ENCODE measurements at places on chromosomes 5 and 9.

DNA sequence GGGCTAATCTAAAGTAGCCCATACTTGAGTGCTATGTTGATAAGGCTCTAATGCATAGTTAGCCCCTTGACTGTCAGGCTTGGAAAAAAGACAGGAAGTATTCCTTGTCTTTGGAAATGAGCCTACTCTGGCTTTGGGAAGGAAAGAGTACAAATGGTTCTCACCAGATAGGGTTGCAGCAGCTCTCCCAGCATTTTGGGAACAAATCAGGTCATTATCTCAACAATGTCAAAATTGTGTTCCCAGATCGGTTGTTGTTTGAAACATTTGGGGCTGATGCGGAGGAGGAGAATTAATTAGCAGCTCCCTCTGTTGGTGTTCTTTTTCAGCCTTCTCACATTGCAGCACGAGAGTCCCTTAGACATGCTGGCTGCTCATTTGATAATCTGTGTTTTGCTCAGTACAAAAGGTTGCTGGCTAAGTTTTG is 294.7 kb upstream of the DMRT1 start:
- DNase-seq: peak; percentile 81

- DNase-seq: no peak
Observed at GRCh38 chr9:77988630-77989029, 43.0 kb downstream of the GNAQ start.

- DNase-seq: no peak
Observed at GRCh38 chr9:130138791-130139190, 33.4 kb upstream of the NCS1 start.

DNA sequence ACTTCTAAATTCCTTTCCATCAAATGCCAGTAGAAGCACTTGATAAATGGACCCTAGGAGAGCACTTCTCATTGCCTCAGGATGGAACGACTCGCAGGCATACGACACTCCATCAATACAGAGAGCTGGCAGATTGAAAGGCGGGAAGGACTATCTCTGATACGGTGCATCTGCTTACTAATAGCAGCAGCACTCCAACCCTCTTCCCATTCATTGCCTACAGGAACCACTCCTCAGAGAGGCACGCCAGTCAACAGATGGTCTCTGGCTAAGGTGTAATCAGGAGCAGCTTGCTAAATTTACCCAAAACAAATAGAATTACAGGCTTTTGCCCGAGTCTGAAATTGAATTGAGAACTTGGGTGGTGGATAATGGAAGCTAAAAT is 168.1 kb downstream of the EFNA5 start:
- no peak for DNase-seq

DNA sequence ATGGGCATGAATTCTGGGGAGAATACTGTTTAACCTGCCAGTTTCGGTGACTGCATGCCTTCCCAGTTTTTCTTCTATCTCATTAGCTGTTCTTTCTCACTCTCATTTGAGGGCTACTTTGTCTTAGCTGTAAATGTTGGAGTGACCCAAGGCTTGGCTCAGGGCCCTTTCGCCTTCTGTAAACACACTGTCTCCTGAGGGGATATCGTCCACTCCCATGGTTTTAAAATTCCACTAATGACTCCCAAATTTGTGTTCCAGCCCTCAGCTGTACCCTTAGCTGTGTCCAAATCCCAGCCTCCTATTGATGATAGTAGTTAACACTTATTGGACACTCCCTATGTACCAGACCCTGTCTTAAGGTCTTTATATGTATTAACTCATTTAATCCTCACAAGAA is 14.1 kb upstream of the RNF145 start:
- DNase-seq: no peak

GRCh38 chr9:114953959-114954358 is 23.6 kb upstream of the TNFSF8 start:
- DNase-seq: no peak

DNA sequence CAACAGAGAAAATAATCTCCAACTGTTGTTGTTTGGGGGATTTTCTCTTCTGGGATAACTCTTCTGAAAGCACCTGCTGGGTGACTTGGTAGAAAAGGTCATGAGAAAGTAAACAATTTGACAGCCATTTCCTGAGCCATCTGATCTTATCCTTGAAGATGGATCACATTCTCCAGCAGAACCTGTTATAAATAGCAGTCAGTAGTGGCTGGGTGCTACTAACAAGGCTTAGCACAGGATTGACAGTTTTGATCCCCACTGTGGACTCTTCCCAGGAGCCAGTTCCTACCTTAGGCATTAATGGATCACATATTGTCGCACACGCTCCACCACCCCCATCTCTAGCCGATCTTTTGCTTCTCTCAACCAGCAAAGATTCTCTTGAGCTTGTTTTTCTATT is 220.2 kb downstream of the PLK2 start:
- no peak for DNase-seq

GRCh38 chr5:145833631-145834200 is 1.4 kb downstream of the PRELID2 start:
- no peak for DNase-seq

GRCh38 chr5:181042036-181042713 is 2.1 kb downstream of the BTNL9 start:
- no peak for DNase-seq

DNA sequence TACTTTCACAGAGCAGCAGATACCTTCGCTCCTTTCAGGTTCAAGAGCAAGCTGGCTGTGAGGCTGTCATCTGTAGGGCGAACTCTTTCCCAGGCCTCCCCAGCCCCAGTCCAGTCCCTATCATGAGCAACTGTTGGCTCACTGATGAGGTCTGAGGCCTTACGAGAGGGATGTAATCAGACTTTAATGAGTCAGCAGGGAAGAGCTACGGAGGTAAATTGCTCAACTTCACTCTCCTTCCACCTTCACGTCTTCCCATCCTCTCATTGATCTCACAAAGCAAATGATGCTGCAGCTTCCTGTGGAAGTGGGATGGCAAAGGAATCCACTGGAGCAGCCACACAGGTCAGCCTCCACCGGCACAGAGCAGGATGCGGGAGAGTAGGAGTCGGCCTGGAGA is 130.7 kb upstream of the TBCA start:
- DNase-seq: no peak

DNA sequence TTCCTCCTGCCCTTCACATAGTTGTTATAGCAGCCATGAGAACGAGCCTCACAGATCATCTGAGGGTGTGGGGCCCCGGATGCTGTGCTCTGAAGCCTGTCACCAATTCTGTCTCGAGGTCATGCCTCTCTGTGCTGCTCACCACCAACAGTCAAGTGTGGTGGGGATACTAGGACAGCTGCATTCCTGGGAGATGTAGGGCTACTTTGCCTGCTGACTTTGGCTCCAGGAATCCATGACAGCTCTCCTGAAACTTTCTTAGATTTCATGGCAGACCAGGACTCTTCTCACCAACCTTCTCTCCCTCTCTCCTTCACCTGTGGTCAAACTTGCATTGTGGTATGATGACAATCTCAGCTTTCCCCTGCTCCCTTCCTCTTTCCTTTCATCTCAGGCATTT is 395.9 kb downstream of the PSAT1 start:
- DNase-seq: no peak

DNA sequence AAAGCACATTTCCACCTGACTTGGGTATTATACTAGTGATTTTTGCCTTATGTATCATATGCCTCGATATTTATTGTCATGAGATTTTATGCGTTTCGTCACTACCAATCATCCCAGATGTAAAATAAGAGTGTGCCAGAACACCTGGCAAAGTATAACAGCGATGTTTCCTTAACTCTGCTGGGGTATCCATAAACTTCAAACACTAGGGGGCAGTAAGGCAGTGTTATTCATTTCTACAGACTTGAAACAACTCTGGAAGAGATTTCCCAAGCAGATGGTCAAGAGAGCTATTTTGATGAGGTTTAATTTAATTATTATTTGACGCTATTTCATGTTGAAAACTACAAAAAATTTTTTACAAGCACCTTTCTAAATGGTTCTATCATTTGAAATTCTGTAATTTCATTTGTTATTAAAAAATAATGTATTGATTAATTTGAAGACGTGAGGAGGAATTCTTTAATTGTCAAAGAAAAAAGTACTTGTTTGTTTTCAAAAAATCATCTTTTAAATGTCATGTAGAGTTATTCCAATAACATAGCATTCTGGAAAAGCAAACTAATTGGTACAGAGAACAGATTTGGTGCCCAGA is 388.5 kb upstream of the CTNND2 start:
- no peak for DNase-seq

All from putamen (tissue), 1 donor.